Tibial nerve (tissue), 4 donors: ENCODE measurements at places on chromosomes 1 and 21. TPM values are rescaled to one million over a fixed set of nuclear protein-coding genes. Genes with fewer than 3 reads are reported as not detected.

DNA sequence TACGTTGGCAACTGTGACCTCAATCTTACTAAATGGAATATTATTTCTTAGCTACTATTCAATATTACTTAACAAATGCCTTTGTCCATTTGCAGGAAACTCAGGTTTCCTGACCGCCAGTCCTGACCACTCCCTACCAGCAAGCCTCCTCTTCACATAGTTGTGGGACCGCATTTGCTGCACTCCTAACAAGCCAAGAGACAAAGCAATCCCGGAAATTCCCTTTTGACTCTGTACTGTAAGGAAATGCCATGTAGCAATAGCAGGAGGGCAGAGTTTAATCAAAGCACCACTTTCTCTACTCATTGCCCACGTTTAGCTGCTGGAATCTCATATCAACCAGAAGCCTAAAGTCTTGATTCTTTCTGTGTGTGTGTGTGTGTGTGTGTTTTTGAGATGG, 28.1 kb upstream of the ACBD6 start:
- H3K27me3 ChIP-seq = no peaks in the 10 kb centered on the region
- H3K4me3 ChIP-seq = no peak overlapping the region
- H3K4me1 ChIP-seq = no peaks in the 10 kb centered on the region
- no peaks in the 10 kb centered on the region for H3K36me3 ChIP-seq

- no peaks in the 10 kb centered on the region for H3K36me3 ChIP-seq
- peaks cover 3% of the 10 kb centered on the region for H3K27me3 ChIP-seq
- no peak overlapping the region for H3K27ac ChIP-seq
- no peaks in the 10 kb centered on the region for H3K4me1 ChIP-seq
Measured at GRCh38 chr1:54462597-54463258, 56.5 kb upstream of the SSBP3 start.

GRCh38 chr1:51203121-51203873, 32.8 kb upstream of the RNF11 start:
- H3K27ac ChIP-seq = no peak overlapping the region
- H3K4me1 ChIP-seq = no peaks in the 10 kb centered on the region
- H3K27me3 ChIP-seq = no peaks in the 10 kb centered on the region
- no peaks in the 10 kb centered on the region for H3K36me3 ChIP-seq
- no peak for DNase-seq

- H3K4me3 ChIP-seq = no peak overlapping the region
- DNase-seq = no peak
- no peak overlapping the region for H3K27ac ChIP-seq
- no peaks in the 10 kb centered on the region for H3K4me1 ChIP-seq
Measured at GRCh38 chr21:29958551-29958950, 18.8 kb upstream of the GRIK1 start.

GRCh38 chr1:203197625-203198024, 11.1 kb upstream of the CHI3L1 start:
- H3K36me3 ChIP-seq = no peaks in the 10 kb centered on the region
- DNase-seq = no peak
- no peak overlapping the region for H3K4me3 ChIP-seq
- no peak overlapping the region for H3K27ac ChIP-seq
- peaks cover 6% of the 10 kb centered on the region for H3K4me1 ChIP-seq

- H3K27ac ChIP-seq = no peak overlapping the region
- H3K4me3 ChIP-seq = no peak overlapping the region
- no peaks in the 10 kb centered on the region for H3K27me3 ChIP-seq
- no peak for DNase-seq
Measured at GRCh38 chr1:13782634-13783360, 82.8 kb downstream of the PRDM2 start.

GRCh38 chr1:10932088-10932487, 80.4 kb upstream of the TARDBP start:
- no peaks in the 10 kb centered on the region for H3K36me3 ChIP-seq
- no peak for DNase-seq
- H3K4me3 ChIP-seq = no peak overlapping the region
- no peaks in the 10 kb centered on the region for H3K27me3 ChIP-seq
- H3K27ac ChIP-seq = no peak overlapping the region

- H3K27me3 ChIP-seq = no peaks in the 10 kb centered on the region
- no peaks in the 10 kb centered on the region for H3K36me3 ChIP-seq
- H3K4me3 ChIP-seq = no peak overlapping the region
- no peaks in the 10 kb centered on the region for H3K4me1 ChIP-seq
- DNase-seq = no peak
Measured at GRCh38 chr1:225484657-225485214, 56.9 kb upstream of the LBR start.

GRCh38 chr1:33710967-33711366, 152.9 kb upstream of the HMGB4 start:
- H3K4me1 ChIP-seq = no peaks in the 10 kb centered on the region
- H3K27ac ChIP-seq = no peak overlapping the region
- no peak for DNase-seq
- H3K4me3 ChIP-seq = no peak overlapping the region
- no peaks in the 10 kb centered on the region for H3K27me3 ChIP-seq

- no peak overlapping the region for H3K4me3 ChIP-seq
- no peaks in the 10 kb centered on the region for H3K4me1 ChIP-seq
- DNase-seq = no peak
- no peak overlapping the region for H3K27ac ChIP-seq
- H3K27me3 ChIP-seq = no peaks in the 10 kb centered on the region
- no peaks in the 10 kb centered on the region for H3K36me3 ChIP-seq
Measured at GRCh38 chr1:169024800-169025271, 81.7 kb upstream of the ATP1B1 start.

- no peaks in the 10 kb centered on the region for H3K4me1 ChIP-seq
- no peak overlapping the region for H3K4me3 ChIP-seq
- H3K36me3 ChIP-seq = no peaks in the 10 kb centered on the region
- H3K27me3 ChIP-seq = no peaks in the 10 kb centered on the region
- no peak for DNase-seq
Measured at GRCh38 chr1:212396638-212397037, 18.0 kb downstream of the PACC1 start.

GRCh38 chr1:36109041-36109679, 15.9 kb downstream of the COL8A2 start:
- no peak overlapping the region for H3K4me3 ChIP-seq
- no peaks in the 10 kb centered on the region for H3K36me3 ChIP-seq
- H3K4me1 ChIP-seq = peaks cover 5% of the 10 kb centered on the region
- peak overlapping the region; percentile 25 for H3K27ac ChIP-seq
- no peak for DNase-seq

DNA sequence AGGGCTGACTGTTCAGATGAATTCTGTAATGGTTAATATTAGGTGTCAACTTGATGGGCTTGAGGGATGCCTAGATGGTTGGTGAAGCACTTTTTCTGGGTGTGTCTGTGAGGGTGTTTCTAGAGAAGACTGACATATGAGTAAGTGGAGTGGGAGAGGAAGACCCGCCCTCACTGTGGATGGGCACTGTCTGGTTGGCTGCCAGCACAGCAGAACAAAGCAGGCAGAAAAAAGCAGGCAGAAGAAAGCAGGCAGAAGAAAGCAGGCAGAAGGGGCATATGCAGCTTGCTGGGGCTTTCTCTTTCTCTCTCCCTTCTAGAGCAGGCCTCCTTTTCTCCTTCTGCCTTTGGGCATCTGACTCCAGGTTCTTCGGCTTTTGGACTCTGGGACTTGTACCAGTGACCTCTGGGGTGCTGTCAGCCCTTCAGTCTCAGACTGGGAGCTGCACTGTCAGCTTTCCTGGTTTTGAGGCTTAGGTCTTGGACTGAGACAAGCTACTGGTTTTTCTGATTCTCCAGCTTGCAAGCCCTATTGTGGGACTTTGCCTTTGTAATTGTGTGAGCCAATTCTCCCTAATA, 42.9 kb upstream of the CD2 start:
- no peak overlapping the region for H3K4me3 ChIP-seq
- no peak overlapping the region for H3K27ac ChIP-seq

DNA sequence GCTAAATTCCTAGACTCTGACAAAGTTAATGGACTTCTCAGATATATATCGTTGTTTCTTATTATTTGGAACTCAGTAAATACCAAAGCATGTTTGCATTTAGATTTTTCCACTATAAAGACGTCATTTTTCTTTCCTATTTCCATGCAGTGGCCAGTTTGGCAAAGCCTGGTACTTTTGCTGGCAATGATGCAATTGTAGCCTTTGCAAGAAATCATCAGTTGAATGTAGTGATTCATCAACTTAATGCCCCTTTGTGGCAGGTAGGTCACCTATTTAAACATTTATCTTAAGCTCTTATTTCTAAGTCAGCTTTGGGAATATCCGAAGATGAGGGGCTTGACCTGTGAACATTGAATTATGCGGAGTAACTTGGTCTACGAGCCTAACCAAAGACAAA, 12.0 kb downstream of the OTUD3 start:
- peaks cover 6% of the 10 kb centered on the region for H3K36me3 ChIP-seq
- no peaks in the 10 kb centered on the region for H3K27me3 ChIP-seq
- DNase-seq = no peak
- no peak overlapping the region for H3K27ac ChIP-seq
- H3K4me1 ChIP-seq = no peaks in the 10 kb centered on the region
- H3K4me3 ChIP-seq = no peak overlapping the region

DNA sequence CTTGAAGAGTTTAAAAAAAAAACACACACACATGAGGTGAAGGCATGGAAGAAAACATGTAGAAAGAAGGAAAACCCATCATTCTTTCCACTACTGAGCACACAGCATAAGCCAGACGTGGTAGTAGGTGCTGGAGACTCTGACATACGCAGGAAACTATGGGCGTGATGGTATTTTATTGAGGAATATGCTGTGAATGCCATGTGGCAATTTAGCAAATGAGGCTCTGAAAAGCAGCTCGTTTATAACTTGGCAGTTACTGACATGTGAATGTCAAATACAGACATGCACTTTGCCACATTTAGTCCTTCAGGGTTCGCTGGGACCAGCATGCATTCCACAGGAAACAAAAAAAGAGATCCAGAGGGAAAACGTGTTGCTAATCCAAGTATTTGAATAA, 74.3 kb upstream of the IFNAR2 start:
- no peak overlapping the region for H3K27ac ChIP-seq
- peaks cover 30% of the 10 kb centered on the region for H3K27me3 ChIP-seq
- H3K4me3 ChIP-seq = no peak overlapping the region
- no peaks in the 10 kb centered on the region for H3K36me3 ChIP-seq
- H3K4me1 ChIP-seq = no peaks in the 10 kb centered on the region
- no peak for DNase-seq

DNA sequence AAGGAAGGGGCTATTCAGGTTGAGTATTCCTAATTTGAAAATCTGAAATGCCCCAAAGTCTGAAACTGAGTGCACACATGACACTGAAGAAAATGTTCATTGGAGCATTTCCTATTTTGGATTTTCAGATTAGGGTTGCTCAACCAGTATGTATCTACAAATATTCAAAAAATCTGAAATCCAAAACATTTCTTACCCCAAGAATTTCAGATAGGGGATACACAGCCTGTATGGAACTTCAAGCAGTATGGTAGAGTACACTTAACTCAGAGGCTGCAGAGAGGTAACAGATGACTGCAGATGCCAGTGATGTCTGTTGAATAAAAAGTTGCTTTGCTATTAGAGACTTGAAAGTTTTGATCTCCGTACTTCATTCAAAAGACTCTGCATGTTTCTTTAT, 19.0 kb downstream of the YTHDF2 start:
- H3K4me3 ChIP-seq = no peak overlapping the region
- no peaks in the 10 kb centered on the region for H3K36me3 ChIP-seq
- H3K27me3 ChIP-seq = no peaks in the 10 kb centered on the region
- H3K27ac ChIP-seq = no peak overlapping the region

GRCh38 chr1:35574655-35575415, 1.7 kb downstream of the TFAP2E start:
- peaks cover 35% of the 10 kb centered on the region for H3K4me1 ChIP-seq
- H3K4me3 ChIP-seq = no peak overlapping the region
- no peak overlapping the region for H3K27ac ChIP-seq
- no peak for DNase-seq
- H3K36me3 ChIP-seq = no peaks in the 10 kb centered on the region

DNA sequence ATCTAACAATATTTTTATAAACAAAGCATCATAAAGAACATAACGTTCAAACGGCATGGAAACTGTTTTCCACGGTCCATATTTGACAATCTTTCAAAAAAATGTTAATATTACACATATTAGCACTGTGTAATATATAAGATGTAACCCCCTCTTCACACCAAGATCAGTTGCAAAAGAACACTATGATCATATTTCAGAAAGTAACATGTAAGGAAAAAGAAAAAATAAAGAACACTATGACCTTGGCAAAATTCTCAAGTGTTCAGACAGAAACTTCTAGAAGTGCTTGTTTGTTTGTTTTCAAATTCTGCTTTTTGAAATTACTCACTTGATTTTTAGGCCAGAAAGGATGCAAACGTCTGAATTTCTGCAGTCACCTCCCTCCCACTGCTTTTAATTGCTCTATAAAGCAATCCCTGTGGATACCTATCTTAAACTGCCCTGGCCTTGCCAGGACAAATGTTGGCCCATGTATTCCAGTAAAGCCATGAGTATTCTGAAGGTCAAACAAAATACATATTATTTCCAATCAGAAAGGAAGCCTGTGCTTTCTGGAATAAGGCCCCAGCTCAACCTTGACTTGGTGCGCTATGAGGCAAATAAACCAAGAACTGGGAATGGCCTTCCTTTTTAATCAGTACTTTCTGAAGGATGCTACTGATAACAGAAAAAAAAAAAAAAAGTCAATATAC, 68.6 kb downstream of the TGFBR3 start:
- H3K27me3 ChIP-seq = no peaks in the 10 kb centered on the region
- H3K4me3 ChIP-seq = no peak overlapping the region
- peaks cover 40% of the 10 kb centered on the region for H3K4me1 ChIP-seq

- no peak overlapping the region for H3K4me3 ChIP-seq
- no peaks in the 10 kb centered on the region for H3K36me3 ChIP-seq
- no peak for DNase-seq
- H3K27ac ChIP-seq = peak overlapping the region; percentile 99
- no peaks in the 10 kb centered on the region for H3K27me3 ChIP-seq
- H3K4me1 ChIP-seq = peaks cover 80% of the 10 kb centered on the region
Measured at GRCh38 chr1:155007251-155007828, 4.7 kb downstream of the ZBTB7B start.

DNA sequence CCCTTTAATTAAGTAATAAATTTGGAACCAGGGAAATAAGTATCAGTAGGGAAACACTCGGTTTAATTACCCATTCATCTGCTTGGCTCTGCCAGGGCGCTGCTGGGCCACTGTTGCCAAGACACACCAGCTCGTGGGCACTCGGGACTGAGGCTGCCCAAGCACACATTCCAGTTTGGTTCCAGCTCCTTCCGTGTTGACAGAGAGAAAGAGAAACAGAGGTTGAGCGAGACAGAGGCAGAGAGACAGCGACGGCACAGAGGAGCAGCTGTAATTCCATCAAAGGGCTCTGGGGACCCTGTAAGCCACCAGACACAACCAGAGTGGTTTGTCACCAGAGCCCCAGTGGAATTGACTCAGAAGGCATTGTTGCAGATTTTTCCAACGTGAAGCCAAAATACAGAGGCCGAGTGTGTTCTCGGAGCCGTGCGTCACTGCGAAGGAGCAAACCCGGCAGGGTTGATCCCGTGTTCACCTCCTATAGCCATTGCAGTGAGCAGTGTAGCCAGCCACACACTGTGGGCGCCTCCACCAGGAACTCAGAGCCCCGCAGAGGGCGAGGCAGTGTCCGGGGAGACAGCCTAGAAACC, 33.5 kb downstream of the SYF2 start:
- no peaks in the 10 kb centered on the region for H3K4me1 ChIP-seq
- no peak for DNase-seq
- H3K36me3 ChIP-seq = no peaks in the 10 kb centered on the region
- no peak overlapping the region for H3K27ac ChIP-seq

- peaks cover 17% of the 10 kb centered on the region for H3K36me3 ChIP-seq
- DNase-seq = no peak
- H3K4me3 ChIP-seq = no peak overlapping the region
- H3K27ac ChIP-seq = no peak overlapping the region
Measured at GRCh38 chr21:46217511-46218196, 10.9 kb downstream of the LSS start.

Gene OLIG2
- not detected for total RNA-seq

Gene OR2G6
- not detected for total RNA-seq

Gene MARK1
- total RNA-seq = 12.1 TPM

Gene GPX7
- 21.4 TPM for total RNA-seq

Gene LCE3E
- not detected for total RNA-seq

Gene SHE
- total RNA-seq = 18.0 TPM

Gene LRRC41
- 83.4 TPM for total RNA-seq

Gene SMIM11
- 9.0 TPM for total RNA-seq
